Caudate nucleus (tissue), 63 donors: ENCODE measurements at places on chromosomes 11 and 22.
A peak's percentile ranks its signal among the peaks of the same experiment; 100 is the strongest.

DNA sequence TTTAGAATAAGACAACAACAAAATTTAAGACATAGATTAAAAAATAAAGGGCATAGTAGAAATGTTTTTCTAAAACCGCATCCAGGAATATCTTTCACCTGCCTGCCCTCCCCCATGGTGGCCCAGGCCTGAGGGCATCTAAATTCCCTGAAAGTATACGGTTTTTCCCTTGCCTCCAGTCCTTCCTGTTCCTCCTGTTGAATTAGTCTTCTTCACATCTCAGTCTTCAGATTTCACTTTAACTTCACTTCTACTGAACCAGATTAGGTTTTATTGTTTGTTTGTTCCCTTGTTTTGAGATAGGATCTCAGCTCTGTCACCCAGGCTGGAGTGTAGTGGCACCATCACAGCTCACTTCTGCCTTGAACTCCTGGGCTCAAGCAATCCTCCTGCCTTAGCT, 33.1 kb upstream of the DEPDC7 start:
- no peak for DNase-seq

DNA sequence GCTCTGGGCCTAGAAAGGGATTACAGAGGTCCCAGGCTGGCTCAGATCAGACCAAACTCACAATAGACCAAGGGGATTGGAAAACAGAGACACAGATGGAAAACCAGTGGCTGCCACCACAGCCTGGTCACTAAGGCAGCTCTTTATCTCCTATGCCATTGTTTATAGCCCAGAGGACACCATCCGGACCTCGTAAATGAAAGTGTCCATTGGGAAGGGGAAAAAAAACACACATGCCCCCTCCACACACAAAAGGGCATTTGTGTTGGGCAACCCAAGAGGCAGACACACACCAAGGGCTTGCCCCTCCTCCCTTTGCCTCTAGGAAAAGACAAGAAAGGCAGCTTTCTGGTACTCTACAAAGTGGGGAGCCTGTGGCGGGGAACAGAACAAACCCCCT, 85.9 kb downstream of the GAB2 start:
- peak; percentile 72 for DNase-seq

- no peak for DNase-seq
Observed at GRCh38 chr11:77156396-77157195, 28.6 kb downstream of the MYO7A start.

DNA sequence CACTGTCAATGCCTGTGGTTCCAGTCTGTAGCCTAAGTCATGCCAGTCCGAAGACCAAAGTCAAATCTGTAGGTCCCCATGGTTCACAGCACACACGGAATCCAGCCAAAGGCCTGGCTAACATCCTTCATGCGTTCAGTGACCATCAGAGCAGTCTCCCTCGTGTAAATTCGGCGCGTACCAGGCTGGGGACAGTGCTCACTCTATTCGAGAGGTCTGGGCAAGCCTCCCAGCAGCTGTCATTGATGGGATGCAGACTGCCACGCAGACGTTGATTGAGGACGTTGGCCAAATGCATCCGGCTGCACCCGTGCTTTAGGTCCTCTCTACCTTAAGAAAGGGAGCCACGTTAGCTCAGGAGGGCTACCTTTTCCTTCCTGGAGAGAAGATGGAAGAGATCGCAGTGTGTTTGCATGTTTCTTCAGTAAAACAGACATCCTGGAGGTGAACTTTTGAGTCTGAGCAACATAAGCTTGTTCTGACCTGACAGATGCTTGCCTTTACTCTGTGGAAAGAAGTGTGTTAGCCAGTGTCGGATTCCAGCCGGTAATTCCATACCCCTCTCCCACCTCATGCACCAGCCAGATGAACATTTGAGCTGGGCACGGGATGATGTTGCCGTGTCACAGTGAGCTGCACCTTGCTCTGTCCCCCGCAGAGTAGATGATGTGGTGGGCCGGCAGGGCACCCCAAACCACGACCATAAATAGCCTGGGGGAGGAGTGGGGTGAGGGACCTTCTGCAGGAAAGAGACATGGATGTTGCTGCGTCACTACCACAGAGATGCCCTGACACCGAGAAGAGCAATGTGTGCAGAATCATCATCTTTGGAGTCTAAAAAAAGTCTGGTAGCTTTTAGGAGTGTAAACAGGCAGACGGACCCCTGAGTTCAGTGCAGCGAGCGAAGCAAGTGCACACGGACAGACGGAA, 12.2 kb downstream of the CTTN start:
- DNase-seq: no peak

GRCh38 chr11:32829157-32829679, 509 bp upstream of the PRRG4 start:
- DNase-seq: no peak

GRCh38 chr11:115670538-115671205, 166.5 kb upstream of the CADM1 start:
- no peak for DNase-seq

DNA sequence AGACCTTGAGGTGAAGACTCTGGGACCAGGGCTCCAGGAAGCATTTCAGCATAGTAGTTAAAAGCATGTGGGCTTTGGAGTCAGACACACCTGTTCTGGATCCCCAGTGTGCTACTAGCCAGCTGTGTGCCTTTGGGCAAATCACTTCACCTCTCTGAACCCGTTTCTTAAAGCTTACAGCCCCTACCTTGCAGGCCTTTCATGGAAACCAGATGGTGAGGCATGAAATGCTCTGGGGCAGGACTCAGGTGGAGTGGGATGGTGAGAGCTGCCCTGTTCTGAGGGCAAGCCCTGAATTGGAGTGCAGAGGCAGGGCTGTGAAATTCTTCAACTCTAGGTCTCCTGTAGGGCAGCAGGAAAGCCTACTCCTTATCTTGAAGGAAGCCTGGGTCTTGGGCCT, 10.5 kb downstream of the UCP2 start:
- DNase-seq: no peak

- DNase-seq: peak; percentile 52
Observed at GRCh38 chr11:113289431-113290187, 24.8 kb upstream of the TTC12 start.

DNA sequence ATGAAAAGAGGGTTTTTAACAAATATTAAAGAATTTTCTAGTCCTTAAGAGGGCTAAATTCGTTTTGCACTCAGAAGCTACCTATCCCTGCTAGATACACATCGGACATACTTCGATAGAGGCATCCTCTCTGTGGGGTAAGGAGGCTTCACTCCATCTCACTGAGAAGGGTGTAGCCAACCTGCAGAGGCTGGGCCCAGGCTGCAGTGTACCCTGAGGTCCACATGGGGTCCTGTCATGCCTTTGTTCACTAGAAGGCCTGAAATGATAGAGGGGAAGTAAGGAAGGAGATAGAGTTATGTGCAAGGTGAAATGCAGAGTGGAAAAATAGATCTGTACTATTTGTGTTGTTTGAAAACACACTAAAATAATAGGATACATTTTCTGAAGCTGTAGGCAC, 45.6 kb downstream of the IGSF9B start:
- DNase-seq: no peak

GRCh38 chr22:31122532-31123291, at the start of gene INPP5J:
TSS of gene INPP5J (plus strand) at chr22:31122966. CDS start at chr22:31123015, 49 bp downstream.
- peak; percentile 24 for DNase-seq

GRCh38 chr11:65558002-65558929, at the start of gene LTBP3:
TSS of gene LTBP3 (minus strand) at chr11:65558359. CDS start at chr11:65557959, 400 bp downstream.
- DNase-seq: peak; percentile 58
